ENCODE measurements at places on chromosomes 4 and X.
A peak's percentile ranks its signal among the peaks of the same experiment; 100 is the strongest.

- H3K27ac ChIP-seq = no peak overlapping the region
- no peaks in the 10 kb centered on the region for H3K36me3 ChIP-seq
- no peak overlapping the region for H3K4me3 ChIP-seq
- H3K27me3 ChIP-seq = no peaks in the 10 kb centered on the region
Observed at GRCh38 chr4:121266982-121267381, 102.9 kb upstream of the TNIP3 start.

DNA sequence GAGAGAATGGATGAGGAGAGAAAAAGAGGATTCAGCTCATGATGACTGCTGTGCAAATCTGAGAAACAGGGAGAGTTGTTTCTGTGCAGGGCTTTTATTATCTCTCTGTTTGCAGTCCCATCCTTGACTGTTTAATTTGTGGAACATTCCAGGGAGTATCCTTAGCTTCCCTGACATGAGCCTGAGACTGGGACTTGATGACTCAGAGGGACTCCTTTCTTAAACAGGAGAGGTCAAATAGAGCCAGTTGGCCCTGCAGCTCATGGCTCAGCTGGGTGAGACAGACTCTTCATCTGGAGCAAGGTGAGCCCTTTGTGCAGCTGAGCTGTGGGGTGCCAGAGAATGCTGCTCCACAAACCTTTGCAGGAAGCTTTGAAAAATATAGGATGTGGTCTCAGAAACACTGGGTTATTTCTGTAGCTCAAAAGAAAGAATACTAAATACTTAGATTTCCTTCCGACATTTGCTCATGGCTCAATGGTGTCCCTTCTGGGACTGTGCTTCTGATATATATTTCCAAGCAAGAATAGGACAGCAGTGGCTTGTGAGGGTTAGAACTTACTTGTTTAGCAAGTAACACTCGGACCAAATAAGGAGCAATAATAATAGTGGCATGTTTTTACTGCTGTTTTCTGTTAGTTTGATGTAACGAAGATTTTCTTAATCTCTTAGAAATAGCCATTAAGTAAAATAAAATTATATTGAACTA is 14.5 kb downstream of the ARHGAP24 start:
- H3K4me1 ChIP-seq = no peaks in the 10 kb centered on the region
- no peak overlapping the region for H3K4me3 ChIP-seq
- no peaks in the 10 kb centered on the region for H3K27me3 ChIP-seq
- H3K36me3 ChIP-seq = no peaks in the 10 kb centered on the region
- no peak for DNase-seq

GRCh38 chr4:41124916-41125548 is 89.3 kb downstream of the APBB2 start:
- H3K27ac ChIP-seq = no peak overlapping the region
- DNase-seq = no peak
- H3K4me1 ChIP-seq = no peaks in the 10 kb centered on the region
- H3K4me3 ChIP-seq = no peak overlapping the region

- H3K27me3 ChIP-seq = no peaks in the 10 kb centered on the region
- peak; percentile 69 for DNase-seq
- peak overlapping the region; percentile 23 for H3K27ac ChIP-seq
- H3K4me3 ChIP-seq = peak overlapping the region; percentile 23
- no peaks in the 10 kb centered on the region for H3K36me3 ChIP-seq
Observed at GRCh38 chr4:144970597-144970996, 127.4 kb downstream of the ANAPC10 start.

- H3K27me3 ChIP-seq = no peaks in the 10 kb centered on the region
- peak overlapping the region; percentile 46 for H3K4me3 ChIP-seq
- peak; percentile 86 for DNase-seq
- H3K4me1 ChIP-seq = 0 out of 2 replicates have a peak, but pooled peaks cover 10% of the 10 kb centered on the region
- peak overlapping the region; percentile 84 for H3K27ac ChIP-seq
- H3K36me3 ChIP-seq = no peaks in the 10 kb centered on the region
Observed at GRCh38 chrX:24479924-24480323, 14.8 kb downstream of the PDK3 start.

- DNase-seq = no peak
- no peaks in the 10 kb centered on the region for H3K36me3 ChIP-seq
- H3K4me3 ChIP-seq = no peak overlapping the region
- H3K4me1 ChIP-seq = no peaks in the 10 kb centered on the region
- no peak overlapping the region for H3K27ac ChIP-seq
Observed at GRCh38 chr4:29536745-29537144, 1183.4 kb upstream of the PCDH7 start.

GRCh38 chrX:104254442-104255115 is at the start of gene ESX1:
TSS of gene ESX1 (minus strand) at chrX:104254933. CDS start at chrX:104254849, 84 bp downstream.
- no peaks in the 10 kb centered on the region for H3K36me3 ChIP-seq
- no peak within 1 kb of the TSS for H3K27ac ChIP-seq

- peak overlapping the region; percentile 78 for H3K27ac ChIP-seq
- H3K4me3 ChIP-seq = no peak overlapping the region
- no peaks in the 10 kb centered on the region for H3K27me3 ChIP-seq
- H3K4me1 ChIP-seq = peaks cover 46% of the 10 kb centered on the region
- no peak for DNase-seq
Observed at GRCh38 chr4:5821665-5822358, 71.1 kb downstream of the CRMP1 start.

- no peak overlapping the region for H3K4me3 ChIP-seq
- no peaks in the 10 kb centered on the region for H3K4me1 ChIP-seq
- H3K27me3 ChIP-seq = no peaks in the 10 kb centered on the region
- H3K36me3 ChIP-seq = no peaks in the 10 kb centered on the region
Observed at GRCh38 chr4:165164257-165164656, 43.1 kb upstream of the KLHL2 start.

GRCh38 chrX:134688031-134688823 is 30.0 kb upstream of the PLAC1 start:
- H3K4me1 ChIP-seq = no peaks in the 10 kb centered on the region
- DNase-seq = no peak
- H3K27ac ChIP-seq = no peak overlapping the region
- no peaks in the 10 kb centered on the region for H3K36me3 ChIP-seq
- H3K27me3 ChIP-seq = no peaks in the 10 kb centered on the region
- H3K4me3 ChIP-seq = no peak overlapping the region

- H3K4me3 ChIP-seq = no peak overlapping the region
- H3K36me3 ChIP-seq = no peaks in the 10 kb centered on the region
- no peaks in the 10 kb centered on the region for H3K27me3 ChIP-seq
- no peak overlapping the region for H3K27ac ChIP-seq
Observed at GRCh38 chr4:88706574-88706973, 8.9 kb upstream of the NAP1L5 start.

DNA sequence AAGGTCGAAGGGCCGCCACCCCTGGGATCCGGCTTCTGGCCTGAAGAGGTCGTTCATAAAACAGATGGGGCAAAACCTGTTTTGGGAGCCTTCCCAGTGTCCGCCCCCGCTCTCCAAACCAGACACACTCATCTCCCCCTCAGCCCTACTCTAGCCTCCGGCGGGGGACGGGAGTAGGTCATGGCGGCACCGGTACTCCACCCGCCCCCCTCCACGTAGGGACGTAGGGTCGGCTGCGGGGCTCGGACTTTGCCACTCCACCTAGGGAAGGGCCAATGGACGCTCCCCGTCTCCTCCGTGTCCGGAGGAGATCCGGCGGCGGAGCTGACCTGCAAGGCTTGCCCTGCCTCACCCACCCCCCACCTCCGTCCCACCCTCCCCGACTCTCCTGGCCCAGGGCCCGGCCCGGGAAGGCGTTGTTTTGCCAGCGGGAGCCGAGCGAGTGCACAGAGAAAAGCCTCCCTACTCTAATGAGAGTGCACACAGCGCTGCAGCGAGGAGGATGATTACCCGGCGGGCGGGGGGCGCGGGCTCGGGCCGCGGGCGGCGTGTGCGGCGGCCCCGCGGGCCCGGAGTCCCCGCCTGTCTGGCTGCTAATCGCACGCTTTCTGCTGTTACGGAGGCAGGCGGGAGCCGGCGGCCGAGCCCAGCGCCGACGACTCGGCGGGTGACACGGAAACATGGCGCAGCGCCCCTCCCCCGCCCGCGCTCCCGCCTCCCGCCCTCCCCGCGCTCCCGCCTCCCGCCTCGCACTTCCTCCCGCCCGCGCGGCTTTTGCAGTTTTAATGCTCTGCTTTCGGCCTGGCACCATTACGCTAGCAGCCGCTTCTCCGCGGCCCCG is 8.3 kb upstream of the BCOR start:
- H3K36me3 ChIP-seq = no peaks in the 10 kb centered on the region
- DNase-seq = peak; percentile 71
- H3K4me3 ChIP-seq = peak overlapping the region; percentile 63
- H3K27ac ChIP-seq = peak overlapping the region; percentile 82
- peaks cover 18% of the 10 kb centered on the region for H3K4me1 ChIP-seq
- no peaks in the 10 kb centered on the region for H3K27me3 ChIP-seq

- H3K27me3 ChIP-seq = no peaks in the 10 kb centered on the region
- no peak overlapping the region for H3K27ac ChIP-seq
- H3K36me3 ChIP-seq = no peaks in the 10 kb centered on the region
- peak; percentile 21 for DNase-seq
- no peak overlapping the region for H3K4me3 ChIP-seq
- H3K4me1 ChIP-seq = peaks cover 7% of the 10 kb centered on the region
Observed at GRCh38 chr4:104395168-104395614, 99.5 kb downstream of the CXXC4 start.

GRCh38 chr4:11748164-11748872 is 319.6 kb upstream of the HS3ST1 start:
- no peak overlapping the region for H3K4me3 ChIP-seq
- peaks cover 10% of the 10 kb centered on the region for H3K4me1 ChIP-seq
- no peak for DNase-seq
- no peak overlapping the region for H3K27ac ChIP-seq

GRCh38 chrX:149846789-149847188 is 34.2 kb upstream of the MAGEA8 start:
- DNase-seq = no peak
- no peaks in the 10 kb centered on the region for H3K36me3 ChIP-seq
- H3K27me3 ChIP-seq = no peaks in the 10 kb centered on the region

- no peak overlapping the region for H3K4me3 ChIP-seq
- no peak overlapping the region for H3K27ac ChIP-seq
- H3K27me3 ChIP-seq = no peaks in the 10 kb centered on the region
- no peaks in the 10 kb centered on the region for H3K4me1 ChIP-seq
- no peaks in the 10 kb centered on the region for H3K36me3 ChIP-seq
- no peak for DNase-seq
Observed at GRCh38 chrX:24603191-24603590, 44.0 kb downstream of the PCYT1B start.

- no peak overlapping the region for H3K27ac ChIP-seq
- H3K4me3 ChIP-seq = no peak overlapping the region
- peaks cover 17% of the 10 kb centered on the region for H3K27me3 ChIP-seq
- H3K4me1 ChIP-seq = no peaks in the 10 kb centered on the region
- no peaks in the 10 kb centered on the region for H3K36me3 ChIP-seq
Observed at GRCh38 chr4:6730603-6731317, 14.8 kb downstream of the BLOC1S4 start.

DNA sequence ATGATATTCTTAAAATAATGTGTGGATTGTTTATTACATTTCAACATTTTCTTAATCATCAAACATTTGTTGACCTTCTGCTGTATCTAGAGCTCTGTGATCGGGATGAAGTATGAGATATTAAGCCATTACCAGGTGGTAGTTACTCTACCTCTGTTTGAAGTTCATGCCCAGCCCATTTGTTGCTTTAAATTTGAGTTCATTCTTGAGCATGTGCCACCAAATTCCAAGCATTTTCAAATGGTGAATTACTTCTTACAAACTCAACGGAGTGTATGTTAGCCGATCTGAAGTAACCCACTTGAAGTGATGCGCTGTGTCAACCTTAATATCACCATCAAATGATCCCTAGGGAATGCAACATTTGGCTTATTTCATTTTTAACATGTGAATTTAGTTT is 7.3 kb upstream of the DTHD1 start:
- H3K36me3 ChIP-seq = no peaks in the 10 kb centered on the region
- no peak overlapping the region for H3K27ac ChIP-seq
- H3K4me1 ChIP-seq = no peaks in the 10 kb centered on the region
- no peaks in the 10 kb centered on the region for H3K27me3 ChIP-seq
- no peak for DNase-seq

DNA sequence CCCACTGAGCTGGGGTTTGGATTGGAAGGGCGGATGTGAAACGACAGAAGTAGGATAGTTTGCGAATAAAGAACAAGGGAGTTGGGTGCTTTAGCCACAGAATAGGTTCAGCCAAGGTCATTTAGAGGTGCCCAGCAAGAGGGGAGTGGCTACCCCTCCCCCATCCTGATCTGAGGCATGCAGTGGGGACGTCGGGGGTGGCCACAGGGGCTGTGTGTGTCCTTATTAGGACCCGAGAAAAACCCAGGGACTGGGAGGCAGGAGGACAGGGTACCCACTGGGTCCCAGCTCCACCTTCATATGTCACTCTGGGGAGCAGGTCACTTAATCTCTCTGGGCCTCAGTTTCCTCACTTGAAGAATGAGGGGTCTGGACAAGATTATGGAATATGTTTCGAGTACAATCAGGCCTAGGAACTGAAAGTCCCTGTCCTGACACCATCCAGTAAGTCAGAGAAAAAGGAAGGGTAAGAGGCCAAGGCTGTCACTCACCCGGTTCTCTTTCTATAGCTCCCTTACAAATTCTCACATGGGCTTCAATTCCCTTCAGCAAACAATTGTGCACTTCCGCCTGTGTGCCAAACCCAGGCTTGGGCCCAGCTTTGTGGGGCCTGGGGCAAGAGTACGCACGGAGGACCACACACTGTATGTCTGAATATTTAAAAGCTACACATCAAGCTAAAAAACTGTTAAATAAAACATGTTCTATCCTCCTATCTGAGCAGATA is 4.2 kb upstream of the NYX start:
- no peak for DNase-seq
- peak overlapping the region; percentile 63 for H3K4me3 ChIP-seq
- H3K36me3 ChIP-seq = no peaks in the 10 kb centered on the region
- H3K27ac ChIP-seq = peak overlapping the region; percentile 81
- peaks cover 7% of the 10 kb centered on the region for H3K4me1 ChIP-seq

DNA sequence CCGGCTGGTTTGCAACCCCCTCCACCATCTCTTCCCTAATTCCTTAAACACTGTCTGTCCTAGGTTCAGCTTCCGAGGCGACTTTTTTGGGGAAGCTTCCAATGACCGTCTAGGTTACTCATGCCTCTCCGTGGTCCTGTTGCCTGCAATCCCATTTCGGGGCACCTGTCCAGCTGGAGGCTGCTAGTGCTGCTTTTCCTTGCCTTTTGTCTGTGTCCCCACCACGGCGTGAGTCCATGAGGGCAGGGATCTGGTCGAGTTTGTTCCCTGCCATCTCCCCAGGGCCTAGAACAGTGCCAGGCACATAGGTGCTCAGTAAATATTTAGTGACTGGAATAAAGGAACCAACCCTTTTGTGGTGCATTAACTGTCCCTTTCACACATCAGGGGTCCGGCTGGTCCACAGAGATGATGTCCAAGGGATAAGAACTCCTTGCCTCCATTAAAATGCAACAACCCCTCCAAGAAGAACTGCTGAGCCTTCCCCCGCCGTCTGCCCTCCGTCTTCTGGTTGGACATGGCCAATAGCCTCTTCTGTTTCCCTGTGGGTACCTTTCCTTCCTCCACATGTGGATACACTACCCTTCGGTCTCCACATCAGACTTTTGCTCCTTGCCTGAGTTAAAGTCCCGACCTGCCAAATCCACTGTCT is 5.7 kb upstream of the SORCS2 start:
- peaks cover 72% of the 10 kb centered on the region for H3K27me3 ChIP-seq
- H3K4me3 ChIP-seq = no peak overlapping the region
- no peak for DNase-seq
- no peak overlapping the region for H3K27ac ChIP-seq
- H3K36me3 ChIP-seq = no peaks in the 10 kb centered on the region
